MCF 10A (cell line): ENCODE measurements at places on chromosomes 2 and 18. TPM values are rescaled to one million over a fixed set of nuclear protein-coding genes. Genes with fewer than 3 reads are reported as not detected.

DNA sequence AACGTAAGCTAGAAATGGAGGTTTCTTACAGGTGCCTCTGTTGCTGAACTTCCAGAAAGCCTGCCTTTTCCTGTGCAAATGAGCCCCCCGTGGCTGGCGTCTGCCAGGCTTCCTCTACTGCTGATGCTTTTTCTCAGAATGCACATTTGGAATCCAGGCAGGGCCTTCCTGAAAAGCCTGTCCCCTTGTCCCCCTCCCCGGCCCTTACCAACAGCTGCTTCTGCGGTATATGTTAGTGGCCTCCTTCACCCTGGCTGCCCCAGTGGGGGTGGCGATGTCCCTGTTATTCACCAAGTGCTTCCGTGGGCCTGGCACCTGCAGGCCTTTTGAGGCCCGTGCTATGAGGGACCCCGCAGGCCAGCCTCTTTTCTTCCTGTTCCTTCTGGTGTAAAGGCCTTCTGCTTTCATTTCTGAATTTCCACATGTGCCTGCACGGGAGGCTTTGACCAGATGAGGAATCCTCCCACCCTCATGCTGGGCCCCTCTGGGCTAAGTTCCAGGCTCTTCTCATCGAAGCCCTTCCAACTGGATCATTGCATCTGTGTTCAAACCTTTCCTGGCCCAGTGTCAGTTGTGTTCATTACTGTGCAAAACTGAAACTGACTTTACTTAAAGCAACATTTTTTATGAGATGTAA lies 10.4 kb downstream of the CNDP2 start:
- no peak for DNase-seq
- peaks cover 87% of the 10 kb centered on the region for H3K36me3 ChIP-seq
- no peak overlapping the region for H3K4me3 ChIP-seq
- no peaks in the 10 kb centered on the region for H3K27me3 ChIP-seq

Gene KCNIP3
- total RNA-seq: 9.5 and 15.6 TPM in 2 replicates

Gene LIMS1
- total RNA-seq: 70.9 and 74.9 TPM in 2 replicates

DNA sequence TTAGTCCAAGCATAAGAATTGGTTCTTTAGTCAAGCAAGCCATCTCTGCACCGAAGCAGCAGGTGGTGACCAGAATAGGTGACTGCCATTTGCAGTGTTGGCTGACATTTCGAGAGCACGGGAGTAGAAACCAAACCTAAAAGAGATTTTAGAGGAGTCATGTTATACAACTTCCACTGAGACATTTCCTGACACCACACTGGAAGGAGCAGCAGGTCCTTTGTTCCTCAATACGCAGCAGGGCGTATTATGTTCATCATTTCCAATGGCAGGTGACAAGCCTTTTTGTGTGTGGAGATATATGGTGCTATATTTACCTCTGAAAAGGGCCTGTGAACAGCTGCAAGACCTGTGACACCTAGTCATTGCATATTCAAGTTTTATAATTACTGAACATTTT lies 418.8 kb upstream of the NETO1 start:
- no peaks in the 10 kb centered on the region for H3K4me1 ChIP-seq
- no peak for DNase-seq
- no peak overlapping the region for H3K27ac ChIP-seq
- H3K36me3 ChIP-seq: no peaks in the 10 kb centered on the region
- H3K27me3 ChIP-seq: no peaks in the 10 kb centered on the region

- H3K4me3 ChIP-seq: no peak overlapping the region
- peaks cover 9% of the 10 kb centered on the region for H3K36me3 ChIP-seq
- no peak overlapping the region for H3K27ac ChIP-seq
These were observed 5.6 kb upstream of the SIX2 start for GRCh38 chr2:45014831-45015230.

- no peaks in the 10 kb centered on the region for H3K27me3 ChIP-seq
- no peaks in the 10 kb centered on the region for H3K36me3 ChIP-seq
- no peak overlapping the region for H3K4me3 ChIP-seq
- H3K27ac ChIP-seq: no peak overlapping the region
- H3K4me1 ChIP-seq: peaks cover 5% of the 10 kb centered on the region
These were observed 70.5 kb downstream of the PSMG2 start for GRCh38 chr18:12773369-12773768.

Gene SNED1
- 18.0 and 22.0 TPM in 2 replicates for total RNA-seq
